ENCODE measurements at places on chromosomes 12 and 14.

DNA sequence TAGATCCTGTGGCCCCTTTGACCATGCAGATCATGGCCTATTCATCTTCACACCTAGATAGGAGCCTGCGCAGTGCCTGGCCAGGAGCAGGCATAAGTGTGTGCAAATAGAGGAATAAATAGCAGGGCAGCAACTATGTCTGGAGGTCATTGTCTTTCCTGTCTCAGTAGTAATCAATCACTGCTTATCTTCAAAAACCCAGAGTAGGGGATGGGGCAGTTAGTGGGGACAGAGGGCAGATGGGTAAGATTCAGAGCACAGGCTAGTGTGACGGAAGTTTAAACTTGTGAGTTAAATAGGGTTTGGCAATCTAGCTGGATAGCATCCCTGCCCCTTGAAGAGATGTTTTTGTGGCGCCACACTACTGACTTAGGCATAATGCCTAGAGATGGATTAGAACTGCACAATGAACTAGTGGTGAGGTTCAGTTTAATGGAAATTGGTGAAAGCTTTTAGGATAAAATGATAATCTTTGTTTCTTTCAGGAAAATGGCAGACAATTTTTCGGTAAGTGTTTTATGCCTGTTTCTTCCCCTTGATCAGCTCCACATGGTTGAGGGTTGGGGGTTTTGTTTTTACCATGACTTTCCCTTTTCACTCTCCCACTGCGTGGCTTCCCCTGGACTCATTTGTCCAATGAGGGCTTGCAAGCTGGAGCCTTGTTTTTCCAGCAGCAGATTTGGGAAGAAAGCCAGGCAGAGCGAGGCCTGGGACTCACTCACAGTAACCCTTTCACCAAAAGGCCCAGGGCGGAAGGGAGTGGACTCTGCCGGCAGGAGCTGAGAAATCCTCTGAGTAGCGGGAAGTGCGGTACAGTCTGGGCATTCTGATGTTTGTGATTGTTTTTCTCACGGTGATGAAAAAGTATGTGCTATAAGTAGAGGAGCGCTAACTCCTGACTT, 8.1 kb downstream of the LGALS3 start:
- DNase-seq: no peak

- no peak for DNase-seq
Observed at GRCh38 chr14:37508503-37508902, 86.5 kb downstream of the FOXA1 start.

GRCh38 chr12:12491606-12492005, 71.1 kb downstream of the DUSP16 start:
- DNase-seq: no peak

DNA sequence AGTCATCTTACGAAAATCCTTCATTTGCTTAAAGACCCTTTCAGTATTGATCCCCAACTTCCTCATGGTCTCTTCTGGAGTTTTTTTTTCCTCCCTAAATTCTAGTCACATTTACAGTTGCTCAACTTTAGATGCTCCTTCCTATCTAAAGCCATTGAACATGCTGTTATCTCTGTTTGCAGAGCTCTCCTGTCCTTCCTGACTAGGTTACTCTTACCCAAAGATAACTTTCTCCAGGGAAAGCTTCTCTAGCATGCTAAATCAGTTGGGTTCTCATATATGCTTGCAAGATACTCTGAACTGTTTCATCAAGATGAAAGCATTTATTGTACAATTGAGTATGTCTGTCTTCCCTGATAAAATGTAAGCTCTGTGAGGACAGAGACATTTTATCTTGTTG, 1.8 kb upstream of the RAB21 start:
- DNase-seq: no peak

DNA sequence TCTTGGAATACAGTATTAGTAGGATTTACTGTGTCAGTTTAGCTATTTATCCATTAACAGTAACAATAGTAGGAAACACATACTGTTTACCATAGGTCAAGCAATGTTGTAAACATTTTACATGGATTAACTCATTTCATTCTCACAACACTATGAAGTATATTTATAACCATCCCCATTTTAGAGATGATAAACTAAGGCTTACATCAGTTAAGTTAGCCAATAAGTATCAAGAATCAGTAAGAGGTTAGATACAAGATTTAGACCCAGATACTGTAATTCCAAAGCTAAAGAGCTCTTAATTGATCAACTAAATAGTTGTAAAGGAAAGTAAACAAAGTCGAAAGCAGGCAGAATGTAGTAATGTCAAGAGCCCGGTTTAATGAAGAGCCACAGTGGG, 1.1 kb downstream of the SYNJ2BP start:
- no peak for DNase-seq

DNA sequence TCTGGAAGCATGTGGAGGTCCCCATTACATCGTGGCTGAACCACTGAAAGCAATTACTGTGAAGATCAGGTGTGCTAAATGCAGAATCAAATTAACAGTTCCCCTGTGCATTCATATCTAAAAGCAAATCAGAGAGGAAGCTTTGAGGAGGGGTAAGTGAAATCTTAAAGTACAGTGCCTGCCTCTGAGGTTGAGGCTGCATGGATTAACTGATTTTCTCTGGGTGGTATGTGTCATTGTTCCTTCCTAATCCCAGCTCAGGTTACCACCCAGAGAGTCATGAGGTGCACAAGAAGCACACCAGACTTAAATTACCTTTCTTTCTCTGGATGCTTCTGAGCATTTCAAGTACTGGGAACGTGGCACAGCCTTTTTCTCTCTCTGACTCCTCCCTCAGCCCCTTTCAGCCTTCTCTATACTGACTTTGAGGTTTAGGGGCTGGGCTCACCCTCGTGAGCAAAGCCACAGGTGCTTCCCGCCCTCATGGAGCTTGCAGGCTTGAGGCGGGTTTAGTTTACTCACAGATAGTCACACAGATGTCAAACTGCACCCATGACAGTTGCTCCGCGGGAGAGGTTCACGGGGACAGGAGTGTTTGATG, 237.6 kb upstream of the CRY1 start:
- no peak for DNase-seq

- no peak for DNase-seq
Observed at GRCh38 chr12:88243982-88244381, 101.9 kb downstream of the TMTC3 start.

DNA sequence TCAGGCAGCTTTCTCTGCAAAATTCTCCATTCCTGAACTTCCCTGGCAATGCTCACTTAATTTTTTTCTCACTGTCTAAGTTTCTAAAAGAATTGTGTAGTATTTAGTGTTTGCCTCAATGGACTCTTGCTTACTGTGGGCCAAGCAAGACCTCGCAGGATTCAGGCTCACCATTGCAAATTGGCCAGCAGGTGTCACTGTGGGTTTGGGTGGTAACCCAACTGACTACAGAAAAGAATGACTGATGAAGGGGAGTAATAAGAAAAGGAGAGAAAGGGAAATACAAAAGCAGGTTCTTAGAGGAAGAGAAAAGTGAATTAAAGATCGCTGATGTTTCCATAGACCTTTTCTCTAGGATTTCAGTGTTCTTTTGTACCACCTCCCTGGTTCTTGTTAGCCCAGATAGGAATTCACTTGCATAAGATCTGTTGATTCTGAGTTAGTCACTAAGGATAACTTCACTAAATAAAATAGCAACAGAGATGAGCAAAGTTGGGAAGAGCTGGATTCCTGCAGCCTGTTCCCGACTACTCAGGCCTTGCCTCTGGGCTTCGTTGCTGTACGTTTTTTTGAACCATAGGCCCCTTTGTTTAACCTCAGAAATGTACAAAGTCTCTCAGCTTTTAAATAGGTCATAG, 386.5 kb upstream of the DDHD1 start:
- peak; percentile 81 for DNase-seq

DNA sequence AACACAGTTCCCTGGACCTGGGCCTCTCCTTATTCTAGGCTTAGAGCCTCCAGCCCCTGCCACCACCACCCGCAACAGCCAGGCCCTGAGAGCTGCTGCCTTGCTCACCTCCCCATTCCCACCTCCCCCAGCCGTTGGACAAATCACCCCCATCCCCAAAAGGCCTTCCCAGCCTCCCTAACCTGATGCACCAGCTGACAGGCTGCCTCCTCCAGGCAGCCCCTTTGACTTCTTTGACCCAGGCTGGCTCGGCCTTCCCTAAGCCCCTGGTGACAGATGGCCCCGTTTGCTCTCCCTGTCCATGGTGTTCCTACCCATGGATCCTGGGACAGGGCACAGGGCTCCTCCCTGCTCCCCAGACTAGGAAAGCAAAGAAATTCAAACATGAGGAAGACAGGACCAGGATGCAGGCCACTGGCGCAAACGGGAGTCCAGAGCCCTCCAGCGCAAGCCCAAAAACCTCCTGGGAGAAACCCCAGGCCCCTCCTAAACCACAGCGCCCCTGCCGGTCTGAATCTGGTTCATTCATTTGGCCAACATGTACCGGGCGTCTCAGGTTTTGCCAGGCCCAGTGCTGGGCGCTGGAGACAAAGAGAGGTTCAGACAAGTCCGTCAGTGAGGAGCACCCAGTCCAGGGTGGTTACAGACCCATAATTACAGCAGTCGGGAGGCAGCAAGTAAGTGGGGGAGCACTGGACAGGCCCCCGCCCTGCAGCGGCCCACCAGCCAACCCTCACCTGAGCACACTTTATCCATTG, 2.4 kb downstream of the AKT1 start:
- DNase-seq: no peak

DNA sequence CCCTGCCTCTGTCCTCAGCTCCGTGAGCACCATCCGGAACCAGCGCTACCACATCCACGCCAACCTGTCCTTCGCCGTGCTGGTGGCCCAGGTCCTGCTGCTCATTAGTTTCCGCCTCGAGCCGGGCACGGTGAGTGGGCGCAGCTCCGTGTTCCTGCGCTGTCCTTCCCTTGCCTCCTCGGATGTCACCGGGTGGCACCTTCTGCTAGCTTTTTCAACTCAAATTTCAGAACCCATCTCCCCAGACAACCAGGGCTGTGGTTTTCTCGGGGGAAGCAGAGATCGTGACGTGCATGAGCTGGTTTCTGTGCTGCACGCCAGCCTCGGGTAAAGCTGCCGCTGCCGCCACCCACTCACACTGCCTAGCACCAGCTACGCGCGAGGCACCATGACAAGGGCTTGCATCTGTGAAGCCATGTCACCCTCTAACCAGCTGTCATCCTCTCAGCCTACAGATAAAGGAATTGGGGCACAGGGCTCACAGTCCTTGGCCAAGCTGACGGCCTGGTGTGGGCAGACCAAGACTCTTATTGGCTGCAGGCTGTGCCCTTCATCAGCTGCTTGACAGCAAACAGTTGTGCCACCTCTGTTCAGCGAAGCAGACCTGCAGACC, 152.1 kb downstream of the ADGRD1 start:
- DNase-seq: no peak

- DNase-seq: no peak
Observed at GRCh38 chr12:110342157-110342556, 61.1 kb downstream of the ATP2A2 start.

DNA sequence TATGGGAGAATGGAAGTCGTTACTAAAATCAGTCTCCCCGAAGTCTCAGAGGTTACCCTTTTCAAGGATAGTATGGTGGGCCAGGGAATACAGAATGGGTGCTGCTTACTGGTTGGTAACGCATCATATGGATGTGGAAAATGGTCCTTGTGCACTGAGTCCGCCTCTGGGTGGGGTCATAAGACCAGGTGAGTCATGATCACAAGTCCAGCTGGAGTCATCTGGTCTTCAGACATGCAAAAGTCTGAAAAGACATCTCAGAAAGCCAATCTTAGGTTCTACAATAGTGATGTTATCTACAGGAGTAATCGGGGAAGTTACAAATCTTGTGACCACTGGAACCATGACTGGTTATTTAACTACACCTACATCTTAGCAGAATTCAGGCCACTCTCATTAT, 71.9 kb upstream of the TCL1B start:
- DNase-seq: no peak

GRCh38 chr14:93619176-93619793, 169.0 kb downstream of the PRIMA1 start:
- peak; percentile 6 for DNase-seq

- no peak for DNase-seq
Observed at GRCh38 chr14:96804895-96805294, 7.7 kb downstream of the VRK1 start.

DNA sequence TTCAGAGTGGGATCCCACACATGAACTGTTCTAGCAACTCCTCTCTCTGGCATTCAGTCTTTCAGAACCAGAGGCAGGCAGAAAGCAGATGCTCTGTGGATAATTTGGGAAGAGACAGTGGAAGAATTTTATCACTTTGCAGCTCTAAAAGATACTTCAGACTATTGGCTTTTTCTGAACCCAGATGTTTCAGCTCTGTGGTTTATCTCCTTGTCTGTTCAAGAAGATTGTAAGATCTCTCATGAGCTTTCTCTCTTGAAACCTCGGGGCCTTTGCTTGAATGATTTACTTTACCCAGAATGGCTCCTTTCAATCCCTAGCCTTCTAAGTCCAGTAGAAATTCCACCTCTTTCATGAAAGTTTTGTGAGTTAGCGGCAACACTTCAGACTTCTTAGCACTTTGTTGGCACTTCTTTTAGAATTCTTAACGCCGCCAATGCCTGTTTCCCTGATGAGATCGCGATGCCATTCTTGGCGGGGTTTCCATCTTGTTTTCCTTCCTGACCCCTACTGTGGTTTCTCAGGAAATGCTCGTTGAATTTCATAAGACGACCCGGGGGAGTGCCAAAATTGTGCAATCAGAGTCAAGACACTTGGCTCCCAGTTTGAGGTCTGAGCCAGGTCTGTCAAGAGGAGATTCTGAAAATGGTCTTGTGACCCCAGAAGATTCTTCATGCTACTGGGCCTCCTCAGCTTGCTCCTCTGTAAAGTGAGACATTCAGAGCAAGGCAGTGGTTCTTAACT, 107.0 kb upstream of the PRICKLE1 start:
- DNase-seq: no peak

DNA sequence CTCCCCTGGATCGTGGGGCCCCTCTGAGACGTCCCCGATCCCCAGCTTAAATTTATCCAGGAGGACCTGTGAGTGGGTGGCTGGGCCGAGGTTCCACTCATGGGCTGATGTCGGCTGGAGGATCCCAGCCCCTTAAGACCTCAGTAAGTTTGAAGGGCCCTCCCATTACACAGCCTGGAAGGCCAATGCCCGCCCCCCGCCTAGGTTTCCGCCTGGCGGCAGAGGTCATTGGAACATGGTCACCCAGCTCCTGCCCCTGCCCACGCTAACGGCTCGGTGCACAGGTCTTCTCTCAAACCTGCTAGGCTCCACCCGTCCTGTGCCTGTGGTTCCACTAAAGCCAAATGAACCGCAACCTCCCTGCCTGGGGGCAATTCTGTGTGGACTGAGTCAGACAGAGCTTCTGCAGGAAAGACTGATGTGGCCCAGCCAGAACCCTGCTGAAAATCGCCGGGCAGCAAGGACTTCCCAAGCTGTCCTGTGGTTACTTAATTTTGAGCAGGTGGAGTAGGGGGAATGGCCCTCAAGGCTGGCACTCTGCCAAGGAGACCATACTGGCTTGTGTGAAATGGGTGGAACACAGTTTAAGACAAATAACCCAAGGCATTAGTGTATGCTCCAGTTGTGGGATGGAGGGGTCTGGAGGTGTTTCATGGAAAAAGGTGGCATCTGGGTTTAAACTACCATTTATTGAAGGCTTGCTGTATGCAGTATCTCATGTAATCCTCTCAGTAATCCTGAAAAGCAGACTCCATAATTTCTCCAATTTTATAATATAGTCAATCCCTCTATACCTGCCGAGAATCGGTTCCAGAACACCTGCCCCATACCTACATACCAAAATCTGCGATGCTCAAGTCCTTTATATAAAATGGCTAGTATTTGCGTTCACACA, 903 bp upstream of the NT5DC3 start:
- DNase-seq: no peak

GRCh38 chr12:58564721-58565120, 355.6 kb downstream of the LRIG3 start:
- DNase-seq: no peak

- no peak for DNase-seq
Observed at GRCh38 chr12:12007713-12008231, 63.0 kb upstream of the BCL2L14 start.
